Cortex of kidney (tissue), 1 donor: ENCODE measurements at places on chromosomes 2 and 18.

- DNase-seq, result no peak
Observed at GRCh38 chr2:61647044-61647443, 108.9 kb upstream of the XPO1 start.

DNA sequence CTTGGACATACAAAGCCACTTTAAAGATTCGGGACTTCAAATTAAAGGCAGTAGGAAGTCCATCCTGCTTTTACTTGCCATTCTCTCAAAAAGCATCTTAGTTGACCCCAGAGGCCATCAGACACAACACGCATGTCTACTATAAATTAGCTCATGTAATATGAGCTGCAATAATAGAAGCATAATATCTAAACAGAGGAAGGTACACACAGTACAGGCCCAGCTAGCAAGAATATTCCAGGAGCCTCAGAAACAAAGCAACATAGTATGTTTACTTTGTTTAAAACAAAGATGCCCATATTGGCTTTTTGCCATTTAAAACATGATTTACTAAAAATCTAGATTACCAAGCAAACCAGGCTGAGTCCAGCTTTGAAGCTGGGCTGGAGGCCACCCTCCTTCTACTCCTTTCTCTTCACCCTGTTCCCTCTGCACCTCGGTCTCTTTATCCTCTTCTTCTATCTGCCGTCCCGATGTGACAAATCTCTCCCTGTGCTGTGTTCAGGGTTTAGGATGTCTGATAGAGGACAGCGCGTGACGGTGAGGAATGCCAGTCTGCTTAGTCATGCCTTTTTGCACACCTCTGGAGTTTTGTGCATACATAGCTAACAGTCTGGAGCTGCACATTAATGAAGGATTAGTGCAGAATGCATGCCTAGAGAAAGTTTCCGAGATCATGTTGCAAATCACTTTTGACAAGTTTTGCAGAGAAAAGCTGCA, 28.2 kb downstream of the DTNA start:
- no peak for DNase-seq

DNA sequence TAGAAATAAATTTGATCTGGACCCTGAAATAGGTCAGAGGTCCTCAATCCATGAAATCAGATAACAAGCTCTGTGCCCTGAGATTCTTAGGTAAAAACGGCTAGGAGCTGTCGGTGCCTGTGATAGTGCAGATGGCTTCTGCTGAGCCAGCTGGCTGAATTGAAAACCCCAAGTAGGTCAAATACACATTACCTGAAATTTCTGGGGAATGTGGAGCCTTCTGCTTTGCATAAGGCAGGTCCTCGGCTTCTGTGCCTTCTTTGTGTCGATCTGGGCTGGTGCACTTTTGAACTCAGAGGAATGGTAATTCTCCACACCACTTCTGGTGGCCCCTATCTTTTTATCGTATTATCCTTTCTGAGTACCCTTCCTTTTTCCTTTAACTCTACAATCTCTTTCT, 66.6 kb downstream of the CNTNAP5 start:
- DNase-seq, result no peak

DNA sequence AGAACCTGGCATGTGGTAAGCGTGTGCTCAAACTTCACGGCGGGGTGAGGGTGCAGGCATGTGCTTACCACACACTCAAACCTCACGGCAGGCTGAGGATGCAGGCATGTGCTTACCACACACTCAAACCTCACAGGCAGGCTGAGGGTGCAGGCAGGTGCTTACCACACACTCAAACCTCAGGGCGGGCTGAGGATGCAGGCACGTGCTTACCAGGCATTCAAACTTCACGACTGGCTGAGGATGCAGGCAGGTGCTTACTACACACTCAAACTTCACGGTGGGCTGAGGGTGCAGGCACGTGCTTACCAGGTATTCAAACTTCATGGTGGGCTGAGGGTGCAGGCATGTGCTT, 105.0 kb upstream of the ALKAL2 start:
- no peak for DNase-seq

- no peak for DNase-seq
Observed at GRCh38 chr2:233426619-233427342, 72.5 kb downstream of the DGKD start.

- DNase-seq, result no peak
Observed at GRCh38 chr2:39469807-39470206, 32.7 kb upstream of the MAP4K3 start.

- no peak for DNase-seq
Observed at GRCh38 chr2:129103936-129104878, 785.5 kb upstream of the HS6ST1 start.

- DNase-seq, result no peak
Observed at GRCh38 chr2:15316370-15316814, 244.7 kb downstream of the NBAS start.

DNA sequence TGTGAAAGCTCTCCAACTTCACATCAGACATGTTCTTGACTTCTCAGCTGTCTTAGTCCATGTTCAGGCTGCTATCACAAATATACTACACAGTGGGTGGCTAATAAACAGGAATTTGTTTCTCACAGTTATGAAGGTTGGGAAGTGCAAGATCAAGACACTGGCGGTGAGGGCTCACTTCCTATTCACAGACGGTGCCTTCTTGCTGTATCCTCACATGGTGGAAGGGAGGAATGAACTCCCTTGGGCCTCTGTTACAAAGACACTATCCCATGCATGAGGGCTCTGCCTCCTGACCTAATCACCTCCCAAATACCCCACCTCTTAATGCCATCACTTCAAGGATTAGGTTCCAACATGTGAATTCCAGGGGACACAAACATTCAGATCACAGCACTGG, 9.7 kb downstream of the UXS1 start:
- DNase-seq, result no peak

GRCh38 chr18:42654556-42654955, 460.9 kb downstream of the RIT2 start:
- DNase-seq, result no peak

DNA sequence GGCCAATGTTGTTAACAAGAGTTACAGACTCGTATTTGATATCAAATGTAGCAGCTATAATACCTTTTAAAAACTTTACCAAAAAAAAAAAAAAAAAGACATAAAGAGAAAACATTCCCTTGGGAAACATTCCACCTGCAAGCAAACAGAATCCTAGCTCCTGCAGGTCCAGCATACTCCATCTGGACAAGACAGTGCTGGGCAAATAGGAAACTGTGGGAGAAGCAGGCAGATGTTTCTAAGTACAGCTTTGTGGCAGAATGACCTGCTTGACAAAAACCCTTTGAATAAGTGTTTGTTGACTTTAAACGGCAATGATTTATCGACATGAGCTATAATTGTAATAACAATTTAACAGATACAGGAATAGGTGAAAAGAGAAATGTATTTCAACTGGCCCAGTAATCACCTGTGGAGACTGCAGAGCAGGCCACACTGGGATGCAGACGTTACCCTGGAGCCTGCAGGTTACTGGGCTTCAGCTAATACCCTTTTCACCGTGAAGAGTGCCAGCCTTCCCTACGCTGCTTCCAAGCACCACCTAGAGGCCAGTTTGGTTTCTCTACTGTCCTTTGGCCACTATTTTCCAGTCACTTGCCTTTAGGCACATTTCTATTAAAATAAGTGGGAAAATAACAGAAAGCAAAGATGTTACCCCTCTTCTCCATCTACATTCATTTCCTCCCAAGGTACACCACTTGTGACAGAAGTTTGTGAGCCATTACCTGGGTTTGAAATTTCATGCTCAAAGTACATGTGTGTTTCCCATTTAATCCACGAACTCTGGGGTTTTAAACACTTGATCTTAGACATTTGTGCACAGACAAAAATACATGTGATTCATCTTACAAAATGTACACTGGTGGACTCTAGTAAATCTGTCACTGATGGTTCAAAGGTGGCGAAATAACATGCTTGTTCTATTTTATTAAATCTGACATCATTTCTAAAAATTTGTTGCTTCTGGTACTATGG, 96.9 kb upstream of the ZNF397 start:
- DNase-seq, result no peak
